ENCODE measurements at places on chromosomes 12 and 14. TPM values are rescaled to one million over a fixed set of nuclear protein-coding genes. Genes with fewer than 3 reads are reported as not detected.

MSRB3 gene
- 3.6 TPM for total RNA-seq

RPGRIP1 gene
- not detected for total RNA-seq

YAF2 gene
- total RNA-seq, result 18.0 TPM

CLEC4D gene
- total RNA-seq, result 0.24 TPM

COX14 gene
- total RNA-seq, result 37.9 TPM

ANG gene
- 2.3 TPM for total RNA-seq

CCDC184 gene
- total RNA-seq, result 0.20 TPM

DNA sequence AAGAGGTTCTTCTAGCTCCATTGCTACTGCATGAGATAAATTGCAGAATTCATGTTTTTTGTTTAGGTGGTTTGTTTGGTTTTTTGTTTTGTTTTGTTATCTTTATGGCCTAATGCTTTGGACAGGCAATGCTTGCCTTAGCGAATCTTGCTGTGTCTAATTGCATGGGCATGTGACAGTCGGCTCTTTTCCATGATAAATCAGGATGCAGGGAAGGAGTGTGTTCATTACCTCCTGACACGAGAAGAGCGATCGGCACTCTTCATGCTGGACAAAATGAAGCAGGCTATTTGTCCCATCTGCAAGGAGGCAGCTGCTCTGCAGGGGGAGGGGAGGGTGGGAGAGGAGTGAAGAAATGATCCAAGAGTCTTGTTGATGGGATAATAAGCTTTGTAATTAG, 6.5 kb downstream of the CCDC60 start:
- no peak for ATAC-seq

DNA sequence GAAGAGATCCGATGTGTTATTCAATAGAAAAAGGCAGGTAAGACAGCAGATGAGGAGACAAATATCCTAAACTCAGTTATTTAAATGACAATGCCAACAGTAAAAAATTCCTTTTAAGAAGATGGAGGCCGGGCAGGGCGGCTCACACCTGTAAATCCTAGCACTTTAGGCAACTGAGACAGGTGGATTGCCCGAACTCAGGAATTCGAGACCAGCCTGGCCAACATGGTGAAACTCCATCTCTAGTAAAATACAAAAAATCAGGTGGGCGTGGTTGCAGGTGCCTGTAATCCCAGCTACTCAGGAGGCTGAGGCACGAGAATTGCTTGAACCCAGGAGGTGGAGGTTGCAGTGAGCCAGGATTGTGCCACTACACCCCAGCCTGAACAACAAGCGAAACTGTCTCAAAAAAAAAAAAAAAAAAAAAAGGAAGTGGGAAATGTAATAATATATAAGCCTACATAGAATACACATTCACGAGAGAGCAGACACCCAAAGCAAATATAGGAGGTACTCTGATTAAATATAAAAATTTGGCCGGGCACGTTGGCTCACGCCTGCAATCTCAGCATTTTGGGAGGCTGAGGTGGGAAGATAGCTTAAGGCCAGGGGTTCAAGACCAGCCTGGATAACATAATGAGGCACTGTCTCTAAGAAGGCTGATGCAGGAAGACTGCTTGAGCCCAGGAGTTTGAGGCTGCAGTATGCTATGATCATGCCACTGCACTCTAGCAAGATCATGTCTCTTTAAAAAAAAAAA, 19.0 kb downstream of the CORO1C start:
- ATAC-seq, result no peak

GRCh38 chr12:84822525-84822924, 90.1 kb downstream of the SLC6A15 start:
- ATAC-seq, result no peak

- no peak for ATAC-seq
Observed at GRCh38 chr12:129202109-129202814, 349.0 kb downstream of the GLT1D1 start.

DNA sequence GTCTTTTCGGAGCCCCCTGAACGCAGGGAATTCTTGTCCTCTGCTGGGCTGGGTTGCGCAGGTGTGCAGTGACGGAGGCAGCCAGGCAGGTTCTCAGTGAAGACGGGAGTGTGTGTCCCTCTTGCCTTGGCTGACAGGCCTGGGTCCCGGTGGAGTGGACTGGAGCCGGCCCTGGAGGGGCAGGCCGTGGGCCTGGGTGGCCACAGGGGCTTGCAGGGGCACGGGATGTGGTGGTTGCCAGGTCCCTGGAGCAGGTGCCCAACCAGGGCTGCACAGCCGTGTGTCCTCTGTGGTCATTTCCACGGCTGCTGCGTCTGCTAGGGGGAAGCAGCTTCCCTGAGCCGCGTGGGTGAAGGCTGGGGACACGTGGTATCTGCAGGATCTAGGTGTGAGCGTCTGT, 79.8 kb downstream of the ADGRD1 start:
- ATAC-seq, result no peak

- peak; percentile 4 for ATAC-seq
Observed at GRCh38 chr12:106246891-106247673, 738 bp downstream of the CKAP4 start.

DNA sequence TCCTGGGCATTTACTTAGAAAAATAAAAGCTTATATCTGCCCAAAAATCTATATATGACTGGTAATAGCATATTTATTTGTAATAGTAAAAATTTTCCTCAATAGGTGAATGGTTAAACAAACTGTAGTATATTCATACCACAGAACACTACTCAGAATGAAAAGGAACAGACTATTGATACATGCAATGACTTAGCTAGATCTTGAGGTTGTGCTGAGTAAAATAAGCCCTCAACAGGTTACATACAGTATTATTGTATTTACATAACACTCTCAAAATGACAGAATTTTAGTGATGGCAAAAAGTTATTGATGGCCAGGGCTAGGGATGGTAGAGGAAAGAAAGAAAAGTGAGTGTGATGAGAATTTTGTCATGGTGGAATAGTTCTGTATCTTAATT, 178.4 kb downstream of the BMP4 start:
- ATAC-seq, result no peak

- no peak for ATAC-seq
Observed at GRCh38 chr12:112207397-112207924, 82.1 kb downstream of the TRAFD1 start.

All from esophagus mucosa (tissue), 1 donor.